Panc1 (cell line): ENCODE measurements at places on chromosomes 13 and 19.

GRCh38 chr13:75440100-75440499 is 41.9 kb downstream of the TBC1D4 start:
- no peak for DNase-seq

DNA sequence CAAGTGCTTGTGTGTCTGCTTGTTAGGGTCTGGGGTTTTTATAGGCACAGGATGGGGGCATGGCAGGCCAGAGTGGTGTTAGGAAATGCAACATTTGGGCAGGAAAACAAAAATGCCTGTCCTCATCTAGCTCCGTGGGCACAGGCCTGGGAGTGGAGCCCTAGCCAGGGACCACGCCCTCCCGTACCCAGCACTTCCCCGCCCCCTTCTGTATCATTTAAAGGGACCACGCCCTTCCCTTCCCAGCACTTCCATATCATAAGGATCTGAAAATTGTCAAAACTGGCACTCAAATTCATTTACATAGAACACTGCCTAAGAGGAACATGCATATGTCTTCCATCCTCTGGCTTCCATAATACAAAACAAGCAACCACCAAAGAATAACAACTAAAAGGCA is 185.8 kb downstream of the B3GLCT start:
- DNase-seq, result no peak

- no peak for DNase-seq
Observed at GRCh38 chr13:103067751-103068555, 1.7 kb upstream of the SLC10A2 start.

- DNase-seq, result no peak
Observed at GRCh38 chr19:6725513-6726231, 5.2 kb upstream of the C3 start.

DNA sequence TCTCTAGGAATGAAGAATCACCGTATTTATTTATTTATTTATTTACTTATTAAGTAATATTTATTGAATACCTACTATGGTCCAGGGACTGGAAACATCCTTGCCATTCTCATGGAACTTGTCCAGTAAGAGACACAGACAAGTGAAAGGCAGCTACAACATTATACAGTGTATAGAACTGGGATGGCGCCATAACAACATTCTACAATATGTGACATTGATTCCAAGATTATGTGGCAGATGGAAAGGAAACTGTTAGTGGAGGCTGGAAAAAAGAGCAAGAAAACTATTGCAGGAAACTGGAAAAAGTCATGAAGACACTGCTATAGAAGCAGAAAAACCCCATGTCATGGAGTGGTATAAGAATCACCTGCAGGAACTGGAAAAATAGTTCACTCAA is 9.4 kb upstream of the TBC1D4 start:
- DNase-seq, result no peak

- no peak for DNase-seq
Observed at GRCh38 chr13:71768881-71769280, 98.1 kb downstream of the DACH1 start.

DNA sequence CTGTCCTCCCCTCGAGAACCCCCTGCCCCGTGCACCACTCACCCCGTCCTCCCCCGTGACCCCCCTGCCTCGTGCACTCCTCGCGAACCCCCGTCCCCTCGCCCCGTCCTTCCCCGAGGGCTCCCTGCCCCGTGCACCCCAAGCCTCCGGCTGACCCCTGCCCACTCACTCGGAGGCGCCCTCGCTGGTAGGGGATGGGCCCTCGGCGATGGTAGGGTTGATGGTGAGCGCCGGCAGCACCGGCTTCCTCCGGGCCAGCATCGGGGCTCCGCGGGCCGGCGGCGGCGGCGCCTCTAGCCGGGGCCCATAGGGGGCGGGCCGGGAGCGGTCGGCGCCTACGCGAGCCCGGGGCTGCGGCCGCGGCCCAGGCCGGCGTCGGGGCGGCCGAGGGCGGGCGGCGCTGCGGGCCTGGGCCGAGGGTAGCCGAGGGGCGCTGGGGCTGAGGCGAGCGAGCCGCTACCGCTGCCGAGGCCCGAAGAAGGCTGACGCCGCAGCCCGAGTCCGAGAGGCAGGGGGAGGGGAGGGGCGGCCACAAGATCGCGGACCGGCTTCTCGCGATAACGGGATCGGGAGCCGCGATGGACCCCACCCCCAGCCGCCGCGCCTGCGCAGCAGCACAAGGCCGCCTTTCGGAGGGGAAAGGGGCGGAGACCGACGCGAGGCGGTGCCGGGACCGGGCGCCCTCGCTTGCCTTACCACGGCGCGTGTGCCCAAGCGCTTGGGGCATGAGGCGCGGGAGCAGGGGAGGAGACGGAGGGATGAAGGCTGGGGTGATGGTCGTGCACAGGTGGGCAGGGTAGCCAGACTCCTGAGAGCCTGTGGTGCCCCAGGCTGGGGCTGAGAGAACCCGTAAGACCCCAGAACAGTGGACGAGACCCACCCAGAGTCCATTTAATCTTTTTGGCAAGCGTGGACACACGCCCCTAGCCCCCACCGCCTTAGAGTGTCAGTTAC is at the start of gene MAP2K2:
Gene MAP2K2 (minus strand): TSS at position 508 of the 954 bp plus-strand sequence. CDS start 247 bp downstream, at position 261.
- no peak for DNase-seq

- DNase-seq, result no peak
Observed at GRCh38 chr19:9641810-9642209, 20.8 kb upstream of the ZNF561 start.

DNA sequence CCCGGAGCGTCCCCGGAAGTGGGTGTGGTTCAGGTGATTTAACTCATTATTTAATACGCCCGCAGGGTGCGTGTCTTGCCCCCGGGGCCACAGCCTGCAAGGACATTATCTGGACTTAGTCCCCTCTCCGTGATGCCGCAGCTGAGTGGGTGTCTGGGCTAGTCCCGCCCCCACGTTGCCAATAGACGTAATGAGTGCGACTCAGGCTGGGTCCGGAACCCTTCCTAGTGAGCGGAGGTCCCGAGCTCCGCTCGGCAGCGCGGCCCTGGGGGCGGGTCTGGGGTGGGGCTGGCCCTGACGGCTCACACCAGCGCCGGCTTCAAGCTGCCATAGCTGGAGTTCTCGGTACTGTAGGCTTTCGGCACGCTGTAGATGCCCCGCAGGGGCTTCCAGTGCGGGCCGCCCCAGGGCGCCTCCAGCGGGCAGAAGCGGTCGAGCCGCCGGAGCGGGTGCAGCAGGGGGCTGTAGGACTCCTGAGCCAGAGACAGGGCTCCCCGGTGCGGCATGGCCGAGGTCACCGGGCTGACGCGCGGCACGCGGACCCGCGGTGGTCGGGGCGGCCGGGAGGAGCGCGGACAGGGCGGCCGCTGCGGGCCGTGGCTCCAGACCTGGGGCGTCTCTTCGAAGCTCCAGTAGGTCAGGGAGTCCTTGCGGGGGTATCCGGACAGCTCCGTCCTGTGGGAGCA is 918 bp upstream of the LHB start:
- no peak for DNase-seq

GRCh38 chr19:45711851-45712698 is 18.6 kb downstream of the FBXO46 start:
- no peak for DNase-seq

- DNase-seq, result peak; percentile 89
Observed at GRCh38 chr19:38270587-38271167, 6.3 kb downstream of the SPINT2 start.

GRCh38 chr19:5997371-5997770 is 19.4 kb upstream of the RANBP3 start:
- no peak for DNase-seq

- no peak for DNase-seq
Observed at GRCh38 chr13:33099860-33100259, 83.6 kb downstream of the KL start.

GRCh38 chr13:43134868-43135267 is 111.5 kb downstream of the DNAJC15 start:
- DNase-seq, result no peak

GRCh38 chr13:44160591-44161191 is 212.9 kb upstream of the SERP2 start:
- no peak for DNase-seq

- no peak for DNase-seq
Observed at GRCh38 chr13:48151363-48152161, 56.7 kb upstream of the MED4 start.

- DNase-seq, result no peak
Observed at GRCh38 chr19:11425719-11426457, 6.8 kb upstream of the RGL3 start.

- no peak for DNase-seq
Observed at GRCh38 chr13:95955255-95955654, 97.9 kb downstream of the UGGT2 start.

GRCh38 chr19:45249261-45250033 is 1.6 kb upstream of the MARK4 start:
- no peak for DNase-seq

DNA sequence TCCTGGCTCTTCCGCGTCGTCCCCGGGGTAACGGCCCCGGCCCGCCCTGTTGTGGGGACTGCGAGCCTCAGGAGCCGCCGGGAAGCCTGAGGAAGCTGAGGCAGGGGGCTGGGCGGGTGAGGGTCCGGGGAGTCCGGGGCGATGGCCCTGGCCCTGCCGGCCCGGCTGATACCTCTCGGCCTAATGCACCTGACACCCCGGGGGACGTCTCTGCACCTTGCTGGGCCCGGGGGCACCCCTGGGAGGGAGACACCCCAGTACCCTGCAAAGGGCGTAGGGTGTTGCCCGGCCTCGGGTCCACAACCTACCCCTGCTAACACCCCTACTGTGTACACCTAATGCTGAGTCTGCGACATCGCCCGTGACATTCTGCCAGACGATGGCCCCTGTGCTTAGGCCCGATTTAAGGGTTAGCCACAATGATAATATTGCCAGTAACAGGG is 410 bp downstream of the PIN1 start:
- DNase-seq, result no peak

GRCh38 chr13:31894931-31895330 is 136.6 kb upstream of the FRY start:
- DNase-seq, result no peak

DNA sequence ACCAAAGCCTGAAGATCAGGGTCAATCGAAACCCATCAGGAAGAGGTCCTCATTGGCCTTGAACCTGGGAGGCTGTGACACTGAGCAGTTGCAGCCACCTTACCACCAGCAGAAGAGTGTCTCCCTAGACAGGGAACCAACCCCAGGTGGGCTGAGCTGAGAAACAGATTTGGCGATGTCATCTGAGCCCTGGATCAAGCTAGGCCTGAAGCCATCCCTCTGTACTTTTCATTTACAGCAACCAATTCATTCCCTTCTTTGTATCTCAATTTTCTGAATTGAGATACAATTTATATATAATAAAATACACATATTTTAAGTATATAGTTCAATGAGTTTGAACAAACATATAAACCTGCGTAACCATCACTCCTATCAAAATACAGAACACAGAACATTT is 14.6 kb downstream of the RHPN2 start:
- DNase-seq, result no peak

- no peak for DNase-seq
Observed at GRCh38 chr13:97483465-97483864, 49.5 kb downstream of the RAP2A start.

DNA sequence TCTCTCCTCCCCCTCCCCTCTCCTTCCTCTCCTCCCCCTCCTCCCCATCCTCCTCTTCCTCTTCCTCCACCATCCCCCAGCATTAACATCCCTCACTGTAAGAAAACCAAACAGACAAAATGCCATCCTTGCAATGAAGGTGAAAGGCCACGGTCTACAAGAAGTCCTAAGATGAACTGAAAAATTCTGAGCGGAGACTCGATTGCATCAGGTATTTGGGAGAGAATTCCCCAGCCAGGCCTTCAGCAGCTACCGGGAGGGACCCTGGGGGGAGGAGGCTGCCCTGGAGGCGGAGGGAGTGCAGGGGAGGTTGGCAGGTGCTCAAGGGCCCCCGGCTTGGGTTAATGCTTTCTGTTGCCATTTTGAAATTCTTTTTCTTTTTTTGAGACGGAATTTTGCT is 10.1 kb upstream of the TIMM44 start:
- no peak for DNase-seq

- no peak for DNase-seq
Observed at GRCh38 chr13:37648609-37649008, 50.0 kb upstream of the POSTN start.

DNA sequence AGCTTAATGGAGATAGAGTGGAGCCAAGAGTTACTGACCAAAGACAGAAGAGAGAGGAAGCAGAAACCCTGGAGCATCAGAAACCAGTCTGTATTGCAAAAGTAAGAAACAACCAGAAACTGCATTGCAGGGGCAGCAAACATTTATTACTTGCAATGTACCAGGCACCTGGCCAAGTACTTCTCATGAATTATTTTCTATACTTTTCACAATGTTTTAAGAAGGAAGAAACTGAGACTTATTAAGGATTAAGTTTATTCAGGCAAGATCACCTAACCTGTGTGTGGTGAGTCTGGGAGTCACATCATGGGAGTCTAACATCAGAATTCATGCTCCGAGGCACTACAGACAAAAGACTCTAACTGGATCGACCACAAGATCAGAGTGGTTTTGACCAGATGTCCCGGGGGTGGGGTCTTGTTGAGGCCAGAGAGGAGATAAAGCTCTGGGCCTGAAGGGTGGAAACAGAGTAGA is 47.4 kb downstream of the TNFRSF19 start:
- DNase-seq, result no peak

DNA sequence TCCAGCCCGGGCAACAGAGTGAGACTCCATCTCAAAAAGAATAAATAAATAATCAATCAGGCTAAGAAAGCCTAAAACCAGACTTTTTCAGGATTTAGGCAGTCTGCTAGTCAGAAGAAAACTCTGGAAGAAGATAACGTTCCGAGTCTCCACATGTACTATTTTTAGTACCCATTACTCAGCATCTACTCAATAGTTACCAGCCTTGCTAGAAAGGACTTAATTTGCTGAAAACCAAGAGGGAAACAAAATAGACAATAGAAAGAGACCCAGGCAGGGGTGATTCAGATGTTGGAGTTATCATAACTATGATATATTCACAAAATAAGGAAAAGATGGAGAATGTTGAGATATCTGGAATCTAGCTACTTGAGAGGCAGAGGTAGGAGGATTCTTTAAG is 3.6 kb upstream of the LIN7B start:
- no peak for DNase-seq

GRCh38 chr19:1291761-1292418 is 6.2 kb downstream of the EFNA2 start:
- DNase-seq, result no peak

DNA sequence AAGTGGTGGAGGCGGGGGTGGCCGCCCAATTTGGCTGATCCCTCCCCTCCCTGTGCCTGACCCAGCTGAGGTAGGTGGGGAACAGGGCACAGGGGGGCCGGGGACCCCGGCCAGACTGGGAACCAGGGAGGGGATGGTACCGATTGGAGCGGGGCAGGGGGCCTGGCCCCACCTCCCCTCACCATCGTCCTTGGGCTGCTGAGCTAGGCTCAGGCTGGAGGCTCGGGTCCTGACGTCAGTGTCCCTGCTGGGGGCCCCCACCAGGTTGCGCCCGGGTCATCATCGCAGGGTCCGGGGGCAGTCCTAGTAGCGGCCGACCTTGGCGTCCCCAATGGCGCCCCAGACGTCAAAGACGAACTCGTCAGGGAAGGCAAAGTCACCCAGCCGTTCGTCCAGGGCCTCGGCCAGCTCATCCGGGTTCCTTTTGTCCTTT is 3.0 kb upstream of the PTGER1 start:
- DNase-seq, result no peak
